Ascending aorta (tissue), 2 donors: ENCODE measurements at places on chromosomes 4 and X.

- no peak for DNase-seq
Observed at GRCh38 chr4:174591243-174592021, 69.1 kb upstream of the HPGD start.

DNA sequence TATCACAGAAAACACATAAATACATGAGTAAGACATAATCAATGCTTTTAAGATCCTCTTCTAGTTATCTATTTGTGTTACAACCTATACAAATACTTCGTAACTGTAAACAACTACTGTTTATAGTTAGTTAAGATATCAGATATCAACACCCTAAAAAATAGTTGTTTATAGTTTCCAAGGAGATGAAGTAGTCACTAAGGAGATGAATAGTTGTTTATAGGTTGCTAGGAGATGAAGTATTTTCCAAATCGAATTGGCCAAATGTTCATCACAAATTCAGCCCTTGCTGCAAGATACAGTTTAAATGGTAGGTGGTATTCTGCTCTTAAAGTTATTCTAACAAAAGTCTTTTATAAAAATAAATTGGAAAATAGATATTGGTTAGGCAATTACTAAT lies 618.2 kb upstream of the PCDH10 start:
- DNase-seq = no peak

- DNase-seq = no peak
Observed at GRCh38 chr4:98639108-98639507, 19.3 kb downstream of the TSPAN5 start.

DNA sequence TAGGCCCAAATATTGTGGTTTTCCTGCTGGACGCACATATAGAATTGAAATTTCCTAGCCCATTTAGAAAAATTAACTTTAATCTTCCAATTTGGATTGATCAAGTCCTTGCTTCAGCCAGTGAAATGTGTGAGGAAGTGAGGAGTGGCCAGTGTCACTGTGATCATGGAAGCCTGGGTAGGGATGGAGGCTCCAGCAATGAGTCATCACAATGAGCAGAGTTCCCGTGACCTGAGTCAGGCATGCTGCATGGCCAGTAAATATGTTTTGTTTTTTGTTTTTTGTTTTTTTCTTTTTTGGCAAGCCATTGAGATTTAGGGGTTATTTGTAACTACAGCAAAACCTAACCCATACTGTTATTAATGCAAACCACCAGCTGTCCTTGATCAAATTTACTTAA lies 52.1 kb downstream of the IDS start:
- no peak for DNase-seq

GRCh38 chr4:99161373-99162099 lies 17.4 kb upstream of the ADH4 start:
- no peak for DNase-seq

DNA sequence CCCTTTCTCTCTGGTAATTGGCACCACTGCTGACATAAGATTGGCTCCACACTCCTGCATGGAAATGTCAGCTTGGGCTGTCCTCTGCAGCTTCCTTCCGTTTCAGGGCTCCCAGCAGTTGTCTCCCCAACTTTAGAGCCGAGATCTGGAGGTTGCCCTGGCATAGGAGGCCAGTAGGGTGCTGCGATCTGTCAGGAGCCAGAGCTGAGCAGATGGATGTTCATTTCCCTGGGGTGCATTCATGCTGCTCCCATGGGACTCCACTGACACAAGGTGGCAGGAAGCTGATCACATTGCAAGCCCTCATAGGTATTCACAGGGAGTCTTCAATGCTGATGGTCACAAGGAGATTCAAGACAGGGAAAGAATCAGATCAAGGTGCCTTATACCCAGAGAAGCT lies 116.6 kb upstream of the RAI2 start:
- no peak for DNase-seq

- no peak for DNase-seq
Observed at GRCh38 chrX:51694254-51694653, 11.6 kb upstream of the CENPVL2 start.

- no peak for DNase-seq
Observed at GRCh38 chrX:15679246-15679645, 14.6 kb upstream of the CLTRN start.

DNA sequence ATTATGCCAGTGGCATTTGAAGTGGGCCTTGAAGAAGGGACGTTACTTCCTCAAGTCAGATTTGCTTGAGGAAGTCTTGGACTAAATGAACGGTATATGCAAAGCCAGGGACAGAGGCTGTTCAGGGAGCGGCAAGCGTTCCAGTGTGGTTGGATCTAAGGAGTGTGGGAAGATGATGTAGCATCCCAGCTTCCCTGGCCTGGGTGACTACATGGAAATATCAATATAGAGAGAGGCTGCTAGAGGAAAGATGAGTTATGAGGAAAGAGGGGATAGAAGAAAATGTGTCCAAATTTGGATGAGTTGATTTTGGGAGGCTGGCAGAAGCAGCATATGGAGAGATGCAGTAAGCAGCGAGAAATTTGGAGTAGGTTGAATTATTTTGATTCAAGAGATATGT lies 432.5 kb upstream of the TENM3 start:
- DNase-seq = no peak

DNA sequence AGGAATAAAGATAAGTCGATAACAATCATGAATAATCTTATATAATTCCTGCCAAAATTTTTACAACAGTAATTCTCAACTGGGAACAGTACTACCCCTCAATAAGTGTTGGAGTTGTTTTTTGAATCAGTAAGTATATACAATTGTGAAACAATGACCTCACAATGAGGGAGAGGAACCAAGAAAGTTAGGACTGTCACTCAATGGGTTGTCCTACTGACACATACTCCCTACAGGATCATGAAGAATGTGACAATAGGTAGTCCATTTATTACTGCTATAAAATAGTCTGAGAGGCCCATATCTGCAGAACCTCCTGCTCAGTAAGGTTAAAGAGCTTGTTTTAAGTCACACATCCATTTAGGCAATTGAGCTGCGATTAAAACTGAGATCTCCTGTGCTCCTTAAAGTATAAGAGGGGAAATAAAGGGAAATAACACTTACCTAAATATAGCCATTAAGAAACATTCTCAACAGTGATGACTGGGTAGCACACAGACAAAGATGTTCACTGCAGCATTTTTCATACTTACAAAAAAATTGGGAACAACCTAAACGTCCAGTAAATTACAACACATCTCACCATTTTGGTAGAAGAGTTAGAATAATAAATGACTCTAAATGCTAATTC lies 26.2 kb downstream of the FBXW7 start:
- no peak for DNase-seq

DNA sequence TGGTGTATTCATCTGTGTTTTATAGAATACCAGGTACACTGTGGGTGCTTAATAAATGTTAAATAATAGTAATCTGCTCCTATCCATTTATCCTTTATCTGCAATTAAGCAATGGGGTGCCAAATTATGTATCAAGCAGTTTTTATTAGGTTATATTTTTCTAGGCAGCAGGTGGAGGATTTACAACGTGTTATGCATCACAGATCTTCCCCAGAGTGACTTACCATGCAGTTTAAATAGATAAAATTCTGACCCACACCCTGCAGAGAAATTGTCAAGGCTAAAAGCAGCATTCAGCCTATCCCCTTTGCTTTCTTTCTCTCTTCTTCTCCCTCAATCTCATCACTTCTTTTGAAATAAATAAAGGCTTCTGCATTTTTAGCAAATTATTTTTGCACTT lies 306.4 kb downstream of the CXXC4 start:
- DNase-seq = no peak

- no peak for DNase-seq
Observed at GRCh38 chr4:98262431-98262830, 1.2 kb downstream of the RAP1GDS1 start.

- DNase-seq = no peak
Observed at GRCh38 chrX:129360175-129360574, 163.1 kb downstream of the SMARCA1 start.

DNA sequence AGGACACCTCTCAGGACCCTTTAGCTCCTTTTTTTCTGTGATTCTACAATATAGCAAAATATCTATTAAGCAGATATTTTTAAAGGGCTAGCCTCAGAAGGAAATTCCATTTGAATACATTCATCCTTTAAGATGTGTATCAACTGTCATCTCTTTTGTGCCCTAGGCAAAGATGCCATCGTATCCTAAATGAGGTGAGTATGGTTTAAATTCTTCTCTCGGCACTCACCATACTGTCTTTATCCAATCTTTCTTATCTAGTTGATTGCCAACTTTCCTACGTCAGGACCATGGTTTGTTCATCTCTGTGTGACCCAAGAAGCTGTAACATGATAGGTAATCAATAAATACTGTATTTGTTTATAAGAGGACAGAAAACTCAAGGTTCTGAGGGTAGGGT lies 176.0 kb downstream of the LDB2 start:
- DNase-seq = no peak

DNA sequence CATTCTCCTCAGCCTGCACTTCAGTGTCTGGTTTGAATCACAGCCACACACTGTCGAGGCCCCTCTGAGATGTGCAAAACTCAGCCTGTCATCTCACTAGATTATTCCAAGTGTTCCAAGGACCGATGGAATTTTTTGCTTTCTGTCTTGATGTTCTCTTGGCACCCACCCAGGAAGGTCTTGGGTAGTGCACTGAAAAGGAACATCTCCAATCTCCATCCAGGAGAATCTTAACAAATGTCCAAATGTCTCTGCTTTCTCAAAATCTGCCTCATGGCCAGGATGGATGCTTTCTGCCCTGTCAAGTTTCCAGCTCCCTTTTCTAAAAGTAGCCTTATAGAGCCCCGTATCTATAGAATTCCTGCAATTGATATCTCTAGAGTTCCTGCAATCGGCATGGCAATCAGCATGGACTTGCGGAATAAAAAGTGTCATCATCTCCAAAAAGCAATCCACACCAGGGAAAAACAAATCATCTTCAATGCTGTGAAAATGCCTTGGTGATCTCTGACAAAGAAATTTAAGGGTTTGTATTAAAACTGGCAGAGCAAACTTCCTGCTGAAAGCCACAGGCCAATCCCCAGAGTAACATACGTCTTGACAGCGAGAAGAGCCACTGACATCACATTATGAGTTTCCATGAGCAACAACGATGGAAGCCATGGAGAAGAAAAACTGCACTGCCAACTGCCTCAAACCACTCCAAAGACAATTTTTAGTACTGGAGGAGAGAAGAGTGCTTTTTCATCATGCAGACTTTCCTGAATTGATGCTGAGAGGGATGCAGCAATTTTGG lies 215.3 kb upstream of the FAM9B start:
- no peak for DNase-seq

- peak; percentile 84 for DNase-seq
Observed at GRCh38 chrX:150365990-150366911, 3.1 kb downstream of the MAMLD1 start.

DNA sequence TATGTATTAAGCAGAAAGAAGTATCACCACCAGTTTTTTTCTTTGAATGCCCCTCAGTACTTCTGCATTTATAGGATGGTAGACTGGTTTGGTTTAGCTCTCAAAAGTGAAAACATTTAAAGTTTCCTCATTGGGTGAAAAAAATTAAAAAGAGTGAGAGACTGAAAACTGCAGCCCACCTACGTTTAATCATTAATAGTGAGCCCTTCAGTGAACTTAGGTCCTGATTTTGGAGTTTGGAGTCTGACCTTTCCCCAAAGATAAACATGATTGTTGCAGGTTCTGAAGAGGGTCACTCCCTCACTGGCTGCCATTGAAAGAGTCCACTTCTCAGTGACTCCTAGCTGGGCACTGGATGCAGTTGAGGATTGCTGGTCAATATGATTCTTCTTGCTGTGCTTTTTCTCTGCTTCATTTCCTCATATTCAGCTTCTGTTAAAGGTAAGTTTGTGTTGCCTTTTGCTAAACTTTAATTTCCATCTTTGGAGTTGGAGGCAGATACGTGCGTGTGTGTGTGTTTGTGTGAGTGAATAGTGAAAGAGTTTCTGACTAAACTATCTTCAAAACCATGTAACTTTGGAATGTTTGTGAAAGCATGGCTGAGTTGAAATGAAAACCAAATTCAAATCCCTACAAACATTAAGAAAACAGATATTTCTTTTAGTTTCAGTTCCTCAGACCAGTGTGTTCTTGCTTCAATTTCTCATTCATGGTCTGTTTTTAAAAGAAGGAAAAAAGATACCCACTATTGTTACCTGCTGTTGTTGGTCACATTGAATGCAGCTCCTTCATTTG lies at the start of gene MTTP:
Gene MTTP, plus strand, starts transcription at position 295 of the 795 bp plus-strand sequence. Its CDS starts 86 bp downstream, at position 381.
- DNase-seq = no peak

DNA sequence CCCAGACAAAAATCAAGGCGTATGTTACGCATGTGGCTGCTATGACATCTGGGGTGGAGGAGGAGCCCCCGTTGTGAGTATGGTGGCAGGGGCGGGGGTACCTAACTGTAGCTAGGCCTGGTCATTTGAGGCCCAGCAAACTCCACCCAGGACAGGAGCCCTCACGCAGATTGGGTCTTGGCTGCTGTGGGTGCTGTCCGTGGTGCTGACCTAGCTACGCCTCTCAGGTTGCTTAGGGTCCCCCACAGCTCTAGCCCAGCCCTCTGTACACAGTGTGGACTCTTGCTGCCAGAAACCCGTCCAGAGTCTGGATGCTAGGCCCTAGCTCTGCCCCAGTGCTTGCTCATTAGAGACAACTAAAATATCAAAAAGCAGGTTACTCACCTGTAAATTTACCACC lies 146.7 kb upstream of the PSAPL1 start:
- no peak for DNase-seq

DNA sequence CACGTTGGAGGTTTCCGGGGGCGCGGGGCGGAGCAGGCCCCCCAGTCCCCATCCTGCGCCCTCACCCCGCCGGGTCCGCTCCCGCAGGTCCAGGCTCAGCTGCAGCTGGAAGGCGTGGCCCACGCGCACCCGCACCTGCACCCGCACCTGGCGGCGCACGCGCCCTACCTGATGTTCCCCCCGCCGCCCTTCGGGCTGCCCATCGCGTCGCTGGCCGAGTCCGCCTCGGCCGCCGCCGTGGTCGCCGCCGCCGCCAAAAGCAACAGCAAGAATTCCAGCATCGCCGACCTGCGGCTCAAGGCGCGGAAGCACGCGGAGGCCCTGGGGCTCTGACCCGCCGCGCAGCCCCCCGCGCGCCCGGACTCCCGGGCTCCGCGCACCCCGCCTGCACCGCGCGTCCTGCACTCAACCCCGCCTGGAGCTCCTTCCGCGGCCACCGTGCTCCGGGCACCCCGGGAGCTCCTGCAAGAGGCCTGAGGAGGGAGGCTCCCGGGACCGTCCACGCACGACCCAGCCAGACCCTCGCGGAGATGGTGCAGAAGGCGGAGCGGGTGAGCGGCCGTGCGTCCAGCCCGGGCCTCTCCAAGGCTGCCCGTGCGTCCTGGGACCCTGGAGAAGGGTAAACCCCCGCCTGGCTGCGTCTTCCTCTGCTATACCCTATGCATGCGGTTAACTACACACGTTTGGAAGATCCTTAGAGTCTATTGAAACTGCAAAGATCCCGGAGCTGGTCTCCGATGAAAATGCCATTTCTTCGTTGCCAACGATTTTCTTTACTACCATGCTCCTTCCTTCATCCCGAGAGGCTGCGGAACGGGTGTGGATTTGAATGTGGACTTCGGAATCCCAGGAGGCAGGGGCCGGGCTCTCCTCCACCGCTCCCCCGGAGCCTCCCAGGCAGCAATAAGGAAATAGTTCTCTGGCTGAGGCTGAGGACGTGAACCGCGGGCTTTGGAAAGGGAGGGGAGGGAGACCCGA lies 14.0 kb downstream of the SHOX start:
- no peak for DNase-seq

- no peak for DNase-seq
Observed at GRCh38 chrX:150085881-150086280, 147.6 kb upstream of the EOLA2 start.
